ENCODE measurements at places on chromosomes 3 and 15.

- DNase-seq: no peak
Measured at GRCh38 chr3:46484911-46485778, 12.6 kb upstream of the RTP3 start.

- no peak for DNase-seq
Measured at GRCh38 chr3:76661527-76662250, 378.2 kb upstream of the ROBO2 start.

- DNase-seq: peak; percentile 31
Measured at GRCh38 chr15:52527911-52528563, 643 bp downstream of the MYO5A start.

DNA sequence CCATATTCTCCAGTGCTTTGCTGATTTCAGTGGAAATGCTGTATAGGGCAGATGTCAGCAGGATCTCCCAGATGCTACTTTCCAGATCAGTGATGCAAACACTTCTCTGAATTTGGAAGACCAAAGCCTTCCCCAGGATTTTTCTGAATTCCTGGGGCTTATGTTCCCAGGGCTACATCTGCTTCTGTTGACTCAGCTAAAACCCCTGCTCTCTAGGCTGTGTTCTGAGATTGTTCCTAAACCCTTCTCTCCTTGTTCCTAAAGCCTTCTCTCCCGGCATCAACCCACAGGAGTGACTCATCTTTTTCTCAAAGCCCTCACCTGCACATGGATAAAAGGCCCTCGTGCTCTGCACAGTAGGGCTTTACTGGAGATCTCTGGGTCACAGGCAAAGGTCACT lies 35.5 kb downstream of the FAH start:
- no peak for DNase-seq

- no peak for DNase-seq
Measured at GRCh38 chr3:141191097-141191749, 40.4 kb upstream of the PXYLP1 start.

GRCh38 chr15:82999905-83000671 lies 11.4 kb downstream of the C15orf40 start:
- DNase-seq: peak; percentile 72

DNA sequence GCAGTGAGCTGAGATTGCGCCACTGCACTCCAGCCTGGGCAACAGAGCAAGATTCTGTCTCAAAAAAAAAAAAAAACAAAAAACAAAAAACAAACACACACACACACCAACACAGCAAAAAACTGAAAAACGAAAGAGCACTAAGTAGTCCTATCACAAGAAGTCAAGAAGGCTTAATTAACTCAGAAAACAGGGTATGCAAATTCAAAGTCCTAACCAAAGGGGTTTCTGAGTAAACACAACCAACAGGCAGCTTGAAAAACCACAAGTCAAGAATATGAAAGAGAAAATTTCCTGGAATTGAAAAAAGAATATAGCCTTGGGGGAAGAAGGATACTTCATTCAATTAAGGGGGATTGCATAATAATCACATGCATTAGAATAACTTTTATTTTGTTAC lies 37.7 kb upstream of the PARP14 start:
- no peak for DNase-seq

- DNase-seq: no peak
Measured at GRCh38 chr3:159620873-159621272, 367.8 kb upstream of the IL12A start.

- no peak for DNase-seq
Measured at GRCh38 chr3:18119866-18120265, 305.3 kb downstream of the SATB1 start.

DNA sequence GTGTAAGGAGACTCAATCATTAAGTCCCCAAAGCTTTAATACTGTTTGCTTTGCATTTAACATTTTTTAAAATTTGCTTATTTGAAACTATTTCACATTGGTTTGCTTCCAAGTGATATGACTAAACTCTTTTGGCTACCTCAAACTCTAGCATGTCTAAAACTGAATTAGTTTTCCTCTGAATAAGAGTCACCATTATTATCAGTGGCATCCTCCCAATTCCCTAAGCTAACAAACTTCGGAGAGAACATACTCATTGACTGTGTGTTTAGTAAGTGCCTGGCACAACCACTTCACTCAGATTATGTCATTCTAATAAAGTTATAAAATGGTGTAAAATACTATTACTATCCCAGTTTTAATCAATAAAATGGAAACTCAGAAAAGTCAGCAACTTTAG lies 21.9 kb downstream of the ATOSA start:
- no peak for DNase-seq

DNA sequence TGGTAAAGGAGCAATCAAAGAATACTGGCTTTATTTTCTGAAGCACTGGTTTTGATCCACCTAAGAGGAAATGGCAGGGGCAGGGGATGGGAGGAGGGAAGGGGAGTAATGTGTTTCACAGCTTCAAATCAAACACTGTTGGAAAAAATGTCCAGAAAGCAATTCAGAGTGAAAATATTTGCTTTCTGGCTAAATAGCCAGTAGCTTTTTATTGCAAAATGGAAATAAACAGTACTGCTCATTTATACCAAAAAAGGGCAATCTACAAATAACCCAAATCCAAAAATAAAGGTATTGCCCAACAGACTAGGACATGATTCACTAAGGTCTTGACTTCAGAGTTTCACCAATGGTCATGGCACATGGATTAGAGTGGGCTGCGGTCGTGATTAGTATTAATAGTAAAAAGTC lies 279.3 kb upstream of the THBS1 start:
- DNase-seq: no peak

GRCh38 chr3:130662501-130662996 lies 84.1 kb downstream of the PIK3R4 start:
- no peak for DNase-seq

DNA sequence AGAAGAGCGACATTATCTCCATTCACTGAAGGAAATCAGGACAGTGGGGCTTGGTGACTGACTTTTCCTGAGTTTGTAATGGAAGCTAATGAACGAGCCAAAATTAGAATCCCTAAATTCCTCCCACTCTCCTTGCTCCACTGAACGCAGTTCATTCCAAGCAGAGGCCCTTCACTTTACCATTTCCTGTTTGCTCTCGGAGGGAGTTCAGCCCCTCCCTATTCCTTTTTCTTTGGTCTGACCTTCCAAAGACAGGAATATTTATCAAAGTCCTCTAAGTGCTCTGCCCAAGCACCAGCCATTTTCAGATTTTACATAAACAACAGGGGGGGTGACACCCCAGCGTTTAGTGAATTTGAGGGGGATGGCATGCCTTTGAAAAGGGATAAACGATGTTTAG lies 24.0 kb upstream of the PTPRG start:
- DNase-seq: no peak

DNA sequence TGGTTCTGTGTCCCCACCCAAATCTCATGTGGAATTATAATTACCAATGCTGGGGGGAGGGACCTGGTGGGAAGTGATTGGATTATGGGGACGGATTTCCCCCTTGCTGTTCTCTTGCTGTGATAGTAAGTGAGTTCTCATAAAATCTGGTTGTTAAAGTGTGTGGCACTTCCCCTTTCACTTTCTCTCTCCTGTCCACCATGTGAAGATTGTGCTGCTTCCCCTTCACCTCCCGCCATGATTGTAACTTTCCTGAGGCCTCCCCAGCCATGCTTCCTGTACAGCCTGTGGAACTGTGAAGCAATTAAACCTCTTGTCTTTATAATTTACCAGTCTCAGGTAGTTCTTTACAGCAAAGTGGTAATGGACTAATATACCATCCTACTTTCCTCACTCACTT lies 289.6 kb downstream of the EFHB start:
- DNase-seq: no peak

DNA sequence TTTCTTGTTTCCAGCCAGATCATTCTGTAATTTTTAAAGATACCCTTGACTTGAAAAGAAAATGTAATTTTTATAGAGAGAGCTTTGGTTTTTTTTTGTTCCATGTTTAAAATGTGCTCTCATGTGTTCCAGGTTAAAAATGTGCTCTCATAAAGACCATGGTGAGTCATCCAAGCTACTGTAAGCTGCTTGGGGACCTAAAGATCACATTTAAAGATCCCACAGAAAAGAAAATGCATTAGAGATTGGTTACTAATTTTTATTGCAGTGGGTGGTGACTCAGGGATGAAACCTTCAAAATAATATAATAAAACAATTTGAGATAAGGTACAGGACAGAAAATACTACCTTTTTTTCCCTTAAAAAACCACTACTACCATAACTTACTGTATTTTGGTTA lies 11.0 kb downstream of the TCF12 start:
- no peak for DNase-seq

GRCh38 chr3:50160561-50160983 lies 5.4 kb downstream of the SEMA3F start:
- DNase-seq: no peak

DNA sequence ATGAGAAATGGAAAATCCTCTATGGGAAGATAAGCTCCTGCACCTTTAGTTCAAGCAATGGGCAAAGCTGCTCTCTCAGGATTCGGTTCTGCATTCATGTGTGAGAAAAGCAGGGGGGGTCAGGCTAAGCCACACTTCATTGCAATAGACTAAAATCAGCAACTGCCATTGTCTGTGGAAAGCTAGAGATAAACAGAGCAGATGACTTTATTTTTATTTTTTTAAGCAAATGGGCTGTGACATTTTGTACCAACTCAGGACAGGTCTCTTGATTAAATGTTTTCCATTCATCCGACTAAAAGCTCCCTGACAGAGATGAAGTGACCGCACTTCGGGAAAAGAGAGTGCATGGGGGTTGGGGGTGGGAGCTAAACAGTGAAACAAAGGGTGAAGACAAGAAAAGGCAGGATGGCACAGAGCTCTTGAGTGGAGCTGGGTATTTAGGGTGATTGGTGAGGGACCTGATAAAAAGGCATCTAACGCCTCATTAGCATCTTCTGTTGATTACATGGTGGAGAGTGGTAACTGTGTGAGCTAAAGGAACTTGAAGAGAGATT lies 987.4 kb downstream of the TUSC7 start:
- no peak for DNase-seq

- no peak for DNase-seq
Measured at GRCh38 chr3:145623349-145623748, 537.6 kb downstream of the PLOD2 start.

DNA sequence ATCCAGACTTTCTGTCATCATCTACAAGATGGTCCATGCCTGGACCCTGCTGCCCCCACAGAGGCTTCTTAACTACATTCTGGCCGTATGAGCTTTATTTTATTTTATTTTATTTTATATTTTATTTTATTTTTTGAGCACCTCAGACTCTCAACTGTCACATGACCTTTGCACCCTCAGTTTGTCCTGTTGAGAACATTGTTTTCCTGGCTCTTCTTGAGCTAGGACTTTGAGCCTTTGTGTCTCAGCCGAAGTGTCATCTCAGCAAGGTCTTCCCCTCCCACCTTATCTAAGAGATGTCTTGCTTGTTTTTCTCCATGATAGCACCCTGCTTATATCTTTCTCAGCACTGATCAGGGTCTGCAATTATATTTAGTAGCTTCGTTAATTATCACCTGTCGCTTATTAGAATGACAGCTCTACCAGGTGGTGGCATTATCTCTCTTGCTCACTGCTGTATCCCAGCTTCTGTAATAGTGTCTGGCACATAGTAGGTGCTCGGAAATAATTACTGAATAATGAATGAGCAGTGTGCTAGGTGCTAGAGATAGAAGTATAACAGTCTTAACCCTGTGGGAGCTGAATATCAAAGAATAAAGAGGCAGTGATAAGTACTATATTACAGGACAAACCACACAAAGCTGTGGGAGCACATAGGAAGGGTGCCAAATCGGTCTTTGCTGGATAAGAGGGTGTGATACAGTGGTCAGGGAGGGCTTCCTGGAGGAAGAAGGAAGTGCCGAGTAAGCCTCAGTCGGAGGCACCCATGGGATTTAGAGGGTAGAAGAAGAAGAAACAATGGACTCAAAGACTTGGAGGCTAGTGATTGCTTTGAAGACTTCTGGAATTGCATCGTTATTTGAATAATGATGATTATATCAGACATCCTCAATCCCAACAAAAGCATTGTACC lies 136.2 kb downstream of the ITPR1 start:
- no peak for DNase-seq

DNA sequence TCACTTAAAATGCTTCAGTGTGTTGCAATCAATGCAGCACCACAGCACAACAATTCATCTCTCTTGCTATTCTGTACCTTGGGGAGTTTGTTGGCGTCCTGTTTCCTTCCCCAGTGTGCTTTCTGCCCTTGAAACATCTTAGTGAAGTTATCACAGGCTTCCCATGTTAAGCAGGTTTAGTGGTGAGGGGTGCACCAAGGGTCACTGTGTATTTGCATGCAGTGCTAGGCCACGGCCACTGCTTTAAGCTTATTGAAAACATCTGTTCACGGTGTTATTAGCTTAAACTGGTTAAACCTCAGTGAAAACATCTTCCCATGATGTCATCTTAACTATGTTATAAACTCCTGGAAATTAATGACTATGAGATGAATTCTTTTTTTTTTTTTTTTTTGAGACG lies 217.3 kb upstream of the GOLIM4 start:
- DNase-seq: no peak

DNA sequence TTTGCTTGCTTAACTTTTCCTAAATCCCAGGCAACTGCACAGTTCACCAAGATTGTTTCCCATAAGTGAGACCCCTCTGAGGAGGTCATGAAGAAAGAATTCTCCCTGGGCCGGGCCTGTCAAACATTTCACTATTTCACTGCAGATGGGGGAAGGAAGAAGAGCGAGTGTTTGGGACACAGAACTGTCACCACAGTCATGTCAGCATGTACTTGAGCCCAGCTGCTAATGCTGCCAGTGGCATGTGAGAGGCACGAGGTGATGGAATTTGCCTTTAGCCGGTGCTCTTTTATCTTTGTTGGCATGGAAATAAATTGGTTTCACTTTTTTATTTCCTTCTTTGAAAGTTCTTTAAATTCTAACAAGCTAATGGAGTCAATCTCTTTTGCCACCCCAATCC lies 277.9 kb upstream of the GADL1 start:
- no peak for DNase-seq

- no peak for DNase-seq
Measured at GRCh38 chr3:23704298-23704697, 101.5 kb upstream of the UBE2E1 start.

DNA sequence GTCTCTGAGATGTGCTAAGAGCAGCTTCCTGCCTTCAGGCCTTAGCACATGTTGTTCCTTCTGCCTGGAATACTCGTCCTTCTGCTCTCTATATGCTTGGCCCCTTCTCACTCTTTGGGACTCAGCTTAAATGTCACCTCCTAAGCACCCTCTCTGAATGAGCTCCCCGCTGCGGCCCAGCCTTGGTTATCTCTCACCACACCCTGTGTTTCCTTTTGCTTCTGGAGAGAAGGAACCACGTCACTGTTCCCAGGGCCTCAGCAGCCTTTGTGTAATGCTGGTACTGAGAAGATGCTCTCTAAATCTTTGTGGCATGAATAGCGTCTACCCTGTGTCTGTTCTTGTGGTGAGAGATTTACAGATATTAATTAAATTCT lies 2.2 kb downstream of the FAH start:
- DNase-seq: no peak

- no peak for DNase-seq
Measured at GRCh38 chr15:85451099-85451700, 70.8 kb downstream of the AKAP13 start.
